Smooth muscle cell of the pulmonary artery (primary cell): ENCODE measurements at places on chromosomes 7 and 10. TPM values are rescaled to one million over a fixed set of nuclear protein-coding genes. Genes with fewer than 3 reads are reported as not detected.

GPRIN2 gene
- 0.07 TPM in 1 of 2 replicates, not detected in the other for total RNA-seq

ZNF775 gene
- 4.0 and 5.7 TPM in 2 replicates for total RNA-seq

LIPJ gene
- not detected in 2 replicates for total RNA-seq

UCN3 gene
- not detected in 2 replicates for total RNA-seq

PTPN20 gene
- 3.8 and 4.5 TPM in 2 replicates for total RNA-seq

EFCAB10 gene
- 0.13 TPM in 1 of 2 replicates, not detected in the other for total RNA-seq

EBLN1 gene
- not detected in 2 replicates for total RNA-seq

CTAGE6 gene
- 1.1 and 1.7 TPM in 2 replicates for total RNA-seq

FLNC gene
- total RNA-seq, result 324 and 363 TPM in 2 replicates

POLR1F gene
- 13.8 and 14.1 TPM in 2 replicates for total RNA-seq

CALML5 gene
- total RNA-seq, result not detected in 2 replicates

SPDYE17 gene
- not detected in 2 replicates for total RNA-seq

TUBB8 gene
- not detected in 2 replicates for total RNA-seq

NKX2-3 gene
- not detected in 2 replicates for total RNA-seq

C10orf71 gene
- not detected in 2 replicates for total RNA-seq

SCART1 gene
- 2.5 and 2.8 TPM in 2 replicates for total RNA-seq

BUD23 gene
- 37.6 and 43.0 TPM in 2 replicates for total RNA-seq

ITIH2 gene
- not detected in 2 replicates for total RNA-seq

ELN gene
- 82.6 and 158 TPM in 2 replicates for total RNA-seq

NME8 gene
- total RNA-seq, result not detected in 2 replicates
